MV-4-11 (cell line): ENCODE measurements at places on chromosomes 6 and 20.

DNA sequence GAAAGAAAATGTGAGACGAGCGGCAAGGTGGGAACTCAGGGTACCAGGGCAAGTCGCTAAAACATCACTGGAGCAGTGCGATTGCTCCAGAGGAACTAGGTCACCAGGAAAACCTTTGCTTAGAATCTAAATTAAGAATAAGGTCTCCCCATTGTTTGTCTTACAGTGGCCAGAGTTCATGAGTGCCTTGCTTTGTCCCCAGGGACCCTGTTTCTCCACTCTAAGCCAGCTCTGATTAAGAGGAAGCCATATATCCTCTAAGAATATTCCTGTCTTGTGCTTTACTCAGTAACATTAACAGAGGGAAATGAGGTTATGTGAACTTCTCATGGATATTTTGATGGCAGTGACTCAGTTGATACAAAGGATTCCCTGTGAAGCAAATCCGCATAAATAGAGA is 305.8 kb downstream of the CD83 start:
- no peak for DNase-seq

DNA sequence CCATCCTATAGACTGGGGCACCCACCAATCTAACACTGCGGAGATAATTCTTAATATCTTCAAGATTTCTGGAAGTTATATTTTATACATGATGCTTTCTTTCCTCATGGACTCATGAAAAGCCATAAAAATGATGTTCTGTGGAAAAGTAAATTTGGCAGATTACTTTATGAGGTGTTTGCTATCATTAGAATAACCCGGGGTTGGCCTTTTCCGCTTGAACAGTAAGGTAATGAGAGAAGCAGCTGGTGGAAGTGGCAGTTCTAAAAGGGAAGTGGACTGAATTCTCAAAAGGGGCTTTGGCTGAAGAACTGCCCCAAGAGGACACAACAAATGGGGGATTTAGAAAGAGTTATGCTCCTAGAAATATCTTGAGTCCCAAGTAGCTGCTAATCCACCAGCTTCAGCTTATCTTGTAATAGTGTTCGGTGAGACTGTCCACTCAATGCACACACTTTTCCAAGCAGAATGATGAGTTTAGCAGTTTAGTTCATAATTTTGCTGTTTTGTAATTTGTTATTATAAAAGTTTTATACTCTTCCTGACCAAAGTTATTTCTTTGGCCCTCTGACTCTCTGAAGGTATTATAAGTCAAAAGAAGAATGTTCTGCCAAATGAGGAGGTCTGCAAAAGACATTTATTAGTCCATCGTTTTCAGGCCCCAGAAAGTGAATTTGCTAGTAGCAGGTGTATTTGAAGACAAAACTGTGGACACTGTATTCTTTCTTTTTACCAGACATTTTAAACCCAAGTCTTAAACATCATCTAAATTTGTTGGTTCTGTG is 2.9 kb downstream of the ISM1 start:
- DNase-seq = no peak

DNA sequence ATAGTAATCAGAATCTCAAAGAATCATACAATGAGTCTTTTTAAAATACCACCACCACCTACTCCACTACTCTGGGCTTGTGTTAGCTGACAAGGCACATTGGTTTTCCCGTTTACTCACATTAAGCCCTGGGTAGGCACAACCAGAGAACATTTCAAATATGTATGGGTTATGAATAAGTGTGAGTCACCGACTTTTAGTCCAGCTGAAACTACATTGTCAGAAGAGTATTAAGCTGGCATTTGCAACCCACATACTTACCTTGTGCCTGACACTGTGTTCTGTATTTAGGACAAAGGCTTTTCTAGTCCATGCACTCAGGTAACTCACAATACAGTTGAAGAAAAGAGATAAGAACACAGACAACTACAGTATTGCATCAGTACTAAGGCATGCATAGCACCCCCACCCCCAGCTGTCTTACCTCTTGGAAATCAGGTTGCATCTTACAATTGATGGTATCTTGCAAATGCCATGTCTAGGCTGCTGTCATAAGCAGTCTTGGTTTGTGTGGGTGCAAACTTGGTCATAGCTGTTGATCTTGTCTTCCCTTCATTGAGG is 40.3 kb upstream of the AHI1 start:
- no peak for DNase-seq

DNA sequence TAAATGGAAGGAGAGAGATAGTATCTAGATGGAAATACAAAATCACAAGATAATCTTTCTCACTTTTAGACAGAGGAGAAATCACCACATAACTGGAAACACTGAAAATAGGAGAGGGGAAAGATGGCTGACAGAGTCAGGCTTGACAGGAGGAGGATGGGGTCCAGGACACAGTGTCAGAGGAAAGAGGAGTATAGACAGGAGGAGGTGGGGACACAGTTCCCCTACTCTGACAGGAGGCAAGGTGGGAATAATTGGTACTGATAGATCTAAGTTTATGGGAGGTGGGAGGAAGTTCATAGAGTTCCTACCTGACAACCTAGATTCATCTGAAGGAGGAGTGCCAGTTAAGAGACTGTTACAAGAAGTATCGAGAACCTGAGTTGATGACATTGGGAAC is 9.1 kb downstream of the GPR6 start:
- DNase-seq = no peak

- no peak for DNase-seq
Observed at GRCh38 chr20:10798811-10799210, 125.0 kb upstream of the JAG1 start.

DNA sequence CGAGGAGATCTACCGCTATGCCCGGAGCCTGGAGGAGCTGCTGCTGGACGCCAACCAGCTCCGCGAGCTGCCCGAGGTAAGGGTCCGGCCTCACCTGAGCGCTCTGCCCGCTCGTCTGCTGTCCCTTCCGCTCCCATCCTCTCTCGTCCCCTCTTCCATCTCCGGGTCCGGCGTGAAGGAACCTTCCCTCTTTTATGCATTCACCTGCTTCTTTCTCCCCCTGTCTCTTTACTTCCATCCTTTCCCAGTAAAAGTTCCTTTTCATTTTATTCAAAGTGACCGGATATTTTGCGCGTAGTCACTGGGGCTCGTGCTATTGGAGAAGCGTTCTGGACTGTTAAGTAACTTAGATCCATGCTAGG is 516 bp downstream of the LRRC1 start:
- DNase-seq = no peak

DNA sequence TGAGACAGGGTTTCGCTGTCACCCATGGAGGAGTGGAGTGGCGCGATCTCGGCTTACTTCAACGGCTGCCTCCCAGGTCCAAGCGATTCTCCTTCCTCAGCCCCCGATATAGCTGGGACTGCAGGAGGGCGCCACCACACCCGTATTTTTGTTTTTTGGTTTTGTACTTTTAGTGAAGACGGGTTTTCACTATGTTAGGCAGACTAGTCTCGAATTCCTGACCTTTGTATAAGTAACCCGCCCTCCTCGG is 115.4 kb upstream of the BTN3A2 start:
- DNase-seq = no peak

DNA sequence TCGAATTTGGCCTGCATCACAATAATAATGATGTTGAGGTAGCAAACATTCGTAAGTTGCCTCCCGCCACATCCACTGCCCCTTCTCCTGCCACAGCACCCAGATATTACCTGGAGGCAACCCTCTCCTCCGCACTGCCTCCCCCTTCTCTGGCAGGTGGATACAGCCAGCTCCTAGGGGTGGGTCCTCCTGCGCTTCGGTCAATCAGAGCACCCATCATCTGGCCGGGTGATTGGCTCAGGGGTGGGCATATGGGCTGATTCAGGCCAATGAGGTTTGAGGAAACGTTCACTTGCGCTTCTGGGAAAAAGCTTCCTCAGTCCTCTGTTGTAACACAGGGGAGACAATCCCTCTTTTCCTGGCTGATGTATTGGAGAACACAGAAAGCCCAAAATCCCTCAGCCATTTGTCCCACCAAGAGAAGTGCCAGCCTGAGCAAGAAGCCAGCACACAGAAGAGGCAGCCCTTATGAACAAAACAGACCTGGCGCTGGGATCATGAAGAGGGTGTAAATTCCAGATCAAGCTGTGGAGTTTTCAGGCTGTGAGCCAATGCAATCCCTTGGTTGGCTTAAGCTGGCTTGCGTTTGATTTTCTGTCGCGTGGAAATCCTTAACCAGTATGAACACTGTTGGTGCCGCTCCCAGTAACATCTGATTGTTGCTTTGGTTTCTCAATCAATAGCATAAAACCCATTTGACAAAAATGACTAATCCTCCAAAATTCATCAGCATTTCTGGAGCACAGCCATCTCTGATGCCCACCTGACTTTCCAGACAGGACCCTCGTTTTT is 82.2 kb downstream of the PRDM1 start:
- DNase-seq = no peak

DNA sequence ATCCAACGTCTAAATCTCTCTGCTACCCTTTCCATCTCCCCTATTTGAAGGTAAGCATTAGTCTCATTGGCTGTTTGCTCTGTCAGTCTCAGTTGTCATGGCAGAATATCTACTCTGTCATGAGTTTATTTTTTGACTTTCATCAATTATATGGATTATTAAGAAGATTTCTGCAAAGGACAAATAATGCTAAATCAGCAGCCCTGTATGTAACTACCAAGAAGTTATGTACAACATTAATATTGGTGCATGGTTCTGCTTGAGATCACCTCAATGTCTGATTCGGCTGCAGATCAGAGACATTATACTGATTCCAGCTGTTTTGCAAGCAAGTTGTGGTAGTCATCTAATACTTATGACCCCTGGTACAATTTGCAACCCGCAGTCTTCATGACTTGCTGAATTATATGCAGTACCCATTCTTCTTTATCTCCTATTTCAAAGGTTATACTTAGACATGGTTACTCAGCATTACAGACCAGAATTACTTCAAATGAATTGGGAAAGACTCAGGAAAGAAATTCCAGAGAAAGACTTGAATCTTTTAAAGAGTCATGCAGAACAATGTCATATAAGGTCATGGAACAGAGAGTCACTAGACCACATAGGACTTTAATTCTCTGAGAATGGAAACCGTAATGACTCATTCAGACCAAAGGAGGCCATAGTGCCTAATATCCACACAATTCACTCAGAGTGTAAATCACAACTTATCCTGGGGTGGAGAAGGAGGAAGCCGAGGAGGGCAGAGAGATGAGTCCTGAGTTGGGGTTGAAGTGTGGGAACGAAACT is 201.4 kb downstream of the IBTK start:
- peak; percentile 5 for DNase-seq

DNA sequence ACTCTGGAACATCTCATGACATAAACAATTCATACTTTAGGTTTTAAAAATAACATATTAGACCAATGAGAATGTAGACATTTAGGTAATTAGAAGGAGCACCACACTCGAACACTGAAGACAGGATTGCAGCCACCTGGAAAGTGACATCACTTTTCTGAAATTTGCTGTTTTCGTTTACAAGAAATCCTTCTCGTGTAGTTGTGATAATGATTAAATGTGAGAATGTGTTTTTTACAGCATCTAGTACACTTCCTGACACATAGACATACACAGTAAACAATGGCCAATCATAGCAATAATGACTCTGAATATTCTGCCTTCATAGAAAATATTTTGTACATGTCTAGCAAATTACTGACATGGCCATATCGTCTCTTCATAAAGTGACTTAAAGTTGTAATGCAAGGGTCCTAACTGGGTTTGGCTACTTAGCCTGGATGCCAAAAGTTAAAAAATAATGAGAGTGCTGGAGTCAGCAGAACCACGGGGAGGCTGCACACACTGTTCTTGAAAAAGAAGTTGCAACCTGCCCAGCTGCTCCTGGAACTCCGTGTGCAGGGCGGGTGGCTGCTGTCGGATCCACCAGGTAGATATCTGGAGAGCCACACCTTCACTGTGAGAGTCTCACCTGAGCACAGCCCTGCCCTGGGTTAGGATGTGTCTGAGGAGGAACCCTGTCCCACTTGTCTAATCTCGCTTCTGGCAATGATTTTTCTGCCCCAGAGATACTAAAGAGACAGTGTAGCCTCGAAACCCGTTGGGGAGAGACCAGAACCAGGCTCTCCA is 212.9 kb downstream of the QKI start:
- DNase-seq = no peak

DNA sequence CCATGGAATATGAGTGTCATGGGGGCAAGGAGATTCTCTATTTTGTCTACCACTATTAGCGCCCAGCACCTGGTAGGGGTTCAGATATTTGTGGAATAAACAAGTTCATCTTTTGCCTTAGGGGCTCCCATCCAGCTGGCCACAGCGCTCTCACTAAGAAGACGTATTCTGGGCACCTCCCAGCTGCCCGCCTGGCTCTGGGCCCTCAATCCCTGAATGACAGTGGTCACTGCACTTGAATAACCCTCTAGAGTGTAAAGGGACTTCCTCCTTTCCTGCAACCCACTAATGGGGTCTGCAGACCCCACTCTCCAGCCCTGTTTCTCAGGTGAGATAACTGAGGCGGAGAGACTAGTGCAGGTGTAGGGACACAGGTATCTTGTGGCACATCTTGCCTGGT is 36.2 kb downstream of the SNX5 start:
- no peak for DNase-seq

- no peak for DNase-seq
Observed at GRCh38 chr6:30130179-30130679, 5.7 kb upstream of the TRIM40 start.

- no peak for DNase-seq
Observed at GRCh38 chr20:13794667-13795066, 9.8 kb downstream of the NDUFAF5 start.

DNA sequence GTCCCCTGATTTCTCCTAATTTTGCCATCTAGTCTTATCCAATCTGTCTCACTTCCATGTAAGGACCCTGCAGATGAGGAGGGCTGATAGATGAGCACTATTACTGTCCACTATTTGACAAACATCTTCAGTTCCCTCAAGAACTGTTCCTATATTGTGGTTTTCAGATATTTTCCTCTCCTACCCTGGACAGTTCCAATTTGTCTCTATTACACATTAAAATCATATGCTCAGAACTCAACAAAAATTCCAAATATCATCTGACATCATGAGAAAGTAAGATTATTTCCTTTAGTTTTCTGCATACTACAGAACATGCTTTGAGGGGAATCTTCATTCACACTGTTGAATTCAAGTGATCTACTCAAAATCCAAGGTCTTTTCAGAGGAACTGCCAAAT is 265.6 kb upstream of the ARID1B start:
- DNase-seq = no peak

DNA sequence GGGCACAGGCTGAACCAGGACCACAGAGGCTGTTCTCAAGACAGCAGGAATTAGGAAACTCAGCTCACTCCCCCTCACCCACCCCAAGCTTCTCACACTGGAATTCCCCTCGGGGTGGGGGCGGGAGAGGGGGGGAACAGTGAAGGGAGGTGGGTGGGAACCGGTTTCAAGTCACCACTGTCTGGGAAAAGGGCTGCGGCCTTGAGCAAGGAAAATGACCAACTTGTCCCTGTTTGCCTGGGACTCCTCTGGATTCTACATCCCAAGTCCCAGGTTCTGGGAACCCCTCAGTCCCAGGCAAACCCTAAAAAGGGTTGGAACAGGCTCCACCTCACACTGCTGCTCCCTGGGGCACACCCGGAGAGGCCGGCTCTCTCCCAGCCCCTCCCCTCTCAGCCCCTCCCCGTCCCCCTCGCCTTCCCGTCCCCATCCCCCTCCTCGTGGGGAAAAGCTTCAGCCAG is 230.7 kb downstream of the TFAP2C start:
- DNase-seq = no peak

GRCh38 chr6:98984121-98984520 is 36.4 kb upstream of the FBXL4 start:
- DNase-seq = no peak
